ENCODE measurements at places on chromosomes 11 and 22.

GRCh38 chr11:2975594-2975993 lies 16.5 kb downstream of the NAP1L4 start:
- no peak for DNase-seq

- no peak for DNase-seq
Measured at GRCh38 chr11:102882389-102883024, 7.7 kb upstream of the MMP12 start.

DNA sequence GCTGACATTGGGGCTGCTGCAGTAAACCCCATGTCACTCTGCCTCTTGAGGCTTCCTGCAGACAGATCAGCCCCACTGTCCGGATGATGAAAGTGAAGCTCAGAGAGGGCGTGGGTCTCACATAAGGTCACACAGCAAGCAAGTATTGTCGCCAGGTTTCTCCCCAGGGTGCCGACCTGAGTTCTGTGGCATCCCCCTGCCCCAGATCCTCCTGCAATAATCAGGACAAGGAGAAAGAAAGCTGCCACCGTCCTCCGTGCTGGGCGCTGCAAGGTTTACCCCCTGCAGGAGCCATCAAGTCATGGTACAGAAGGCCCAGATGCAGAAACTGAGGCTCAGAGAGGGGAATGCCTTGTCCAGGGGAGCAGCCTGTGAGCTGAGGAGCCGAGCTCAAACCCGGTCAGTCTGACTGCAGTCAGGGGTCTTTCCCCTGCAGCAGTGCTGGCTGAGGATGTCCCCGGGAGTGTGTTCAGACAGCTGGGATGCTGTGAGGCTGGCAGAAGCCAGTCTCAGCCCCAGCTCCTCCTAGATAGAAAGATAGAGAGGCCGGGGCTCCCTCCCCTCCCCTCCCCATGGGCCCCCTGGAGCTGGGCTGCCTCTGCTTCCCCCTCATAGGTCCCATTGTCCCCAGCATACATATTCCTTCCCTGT lies 13.2 kb downstream of the EMID1 start:
- no peak for DNase-seq

- no peak for DNase-seq
Measured at GRCh38 chr11:112555491-112556364, 295.1 kb upstream of the PLET1 start.

GRCh38 chr22:47083379-47083986 lies 321.0 kb downstream of the TBC1D22A start:
- no peak for DNase-seq
